Fibroblast of skin of right quadriceps (primary cell): ENCODE measurements at places on chromosomes 6 and 20.

DNA sequence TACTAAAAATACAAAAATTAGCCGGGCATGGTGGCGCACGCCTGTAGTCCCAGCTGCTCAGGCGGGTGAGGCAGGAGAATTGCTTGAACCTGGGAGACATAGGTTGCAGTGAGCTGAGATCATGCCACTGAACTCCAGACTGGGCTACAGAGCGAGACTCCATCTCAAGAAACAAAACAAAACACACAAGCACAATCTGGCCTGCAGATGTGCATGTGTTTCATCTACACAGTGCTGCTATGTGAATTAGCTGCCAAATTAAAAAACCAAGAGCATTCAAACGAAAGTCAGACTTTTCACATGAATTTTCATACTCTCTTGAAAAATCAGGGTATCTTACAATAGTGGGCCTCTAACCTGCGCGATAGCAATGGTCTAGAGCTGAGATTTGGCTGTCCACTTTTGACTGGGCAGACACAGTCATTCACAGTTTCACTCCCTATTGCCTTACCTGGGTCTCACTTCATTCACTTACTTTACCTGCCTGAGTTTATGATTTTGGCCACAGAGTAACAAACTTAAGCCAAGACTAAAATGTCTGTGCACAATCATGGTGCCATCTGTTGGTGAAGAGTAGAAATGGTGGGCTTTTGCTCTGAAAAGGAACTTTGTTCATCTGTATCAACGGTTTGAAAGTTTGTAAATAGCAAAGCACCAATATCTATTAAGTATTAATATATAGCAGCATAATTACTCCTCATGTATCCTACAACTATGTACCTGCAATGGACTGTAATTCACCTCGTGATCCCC is 138.5 kb upstream of the UST start:
- peak; percentile 11 for DNase-seq

- peak; percentile 8 for DNase-seq
These were observed 59.5 kb upstream of the ARMH2 start for GRCh38 chr6:24858177-24858653.

- DNase-seq, result no peak
These were observed 66.9 kb downstream of the STX11 start for GRCh38 chr6:144217264-144217663.

GRCh38 chr6:20608905-20609304 is 74.6 kb downstream of the CDKAL1 start:
- DNase-seq, result no peak

DNA sequence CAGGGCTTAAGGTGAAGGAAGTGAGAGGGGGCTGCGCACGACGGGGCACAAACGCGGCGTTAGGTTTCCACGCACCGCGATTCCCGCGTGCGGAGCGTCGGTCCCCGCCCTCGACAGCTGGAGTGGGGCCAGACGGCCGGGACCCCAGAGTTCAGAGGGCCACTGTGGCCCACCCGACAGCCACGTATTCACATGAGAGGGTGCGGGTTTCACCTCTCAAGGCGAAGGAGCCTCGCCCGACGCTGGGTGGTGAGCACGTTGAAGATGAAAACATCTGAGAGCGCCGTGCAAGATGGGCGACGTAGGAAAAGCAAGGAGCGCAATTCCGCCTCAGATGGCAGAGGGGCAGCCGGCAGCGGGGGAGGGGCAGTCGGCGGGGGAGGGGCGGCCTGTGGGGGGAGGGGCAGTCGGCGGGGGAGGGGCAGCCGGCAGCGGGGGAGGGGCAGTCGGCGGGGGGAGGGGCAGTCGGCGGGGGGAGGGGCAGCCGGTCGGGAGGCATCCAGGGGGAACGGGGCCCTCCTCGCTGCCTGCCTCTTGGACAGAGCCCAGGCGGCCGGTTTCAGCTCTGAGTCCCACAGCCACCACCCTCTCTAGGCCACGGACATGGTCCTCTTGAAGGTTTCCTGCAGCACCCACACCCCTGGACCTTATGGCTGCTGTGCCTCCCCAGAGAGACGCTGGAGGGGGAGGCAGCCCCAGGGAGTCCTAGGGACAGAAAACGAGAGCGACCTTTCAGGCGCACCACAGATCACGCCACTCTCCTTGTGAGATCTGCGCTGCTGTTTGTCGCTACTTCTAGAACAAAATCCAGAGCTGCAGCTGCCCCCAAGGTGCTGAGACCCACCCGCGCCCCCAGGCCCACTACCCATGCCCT is 113.7 kb downstream of the DLL1 start:
- DNase-seq, result no peak

DNA sequence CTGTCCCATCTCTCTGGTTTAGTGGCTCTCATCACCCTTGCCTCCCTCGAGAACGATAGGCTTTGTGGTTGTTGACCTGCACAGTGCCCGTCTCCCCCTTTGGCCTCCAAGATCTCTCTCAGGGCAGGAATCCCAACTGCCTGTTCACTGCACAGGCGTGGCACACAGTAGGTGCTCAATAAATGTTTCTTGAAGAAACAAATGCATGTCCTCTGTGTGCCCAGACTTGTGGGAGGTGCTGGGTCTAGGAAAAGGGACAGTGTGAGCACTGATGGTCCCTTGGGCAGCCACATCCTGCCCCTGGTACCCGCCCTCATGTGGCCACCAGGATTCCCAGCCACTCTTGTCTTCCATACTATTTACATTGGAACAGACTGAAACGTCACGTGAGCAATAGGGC is 2.6 kb upstream of the BPIFB6 start:
- DNase-seq, result no peak

DNA sequence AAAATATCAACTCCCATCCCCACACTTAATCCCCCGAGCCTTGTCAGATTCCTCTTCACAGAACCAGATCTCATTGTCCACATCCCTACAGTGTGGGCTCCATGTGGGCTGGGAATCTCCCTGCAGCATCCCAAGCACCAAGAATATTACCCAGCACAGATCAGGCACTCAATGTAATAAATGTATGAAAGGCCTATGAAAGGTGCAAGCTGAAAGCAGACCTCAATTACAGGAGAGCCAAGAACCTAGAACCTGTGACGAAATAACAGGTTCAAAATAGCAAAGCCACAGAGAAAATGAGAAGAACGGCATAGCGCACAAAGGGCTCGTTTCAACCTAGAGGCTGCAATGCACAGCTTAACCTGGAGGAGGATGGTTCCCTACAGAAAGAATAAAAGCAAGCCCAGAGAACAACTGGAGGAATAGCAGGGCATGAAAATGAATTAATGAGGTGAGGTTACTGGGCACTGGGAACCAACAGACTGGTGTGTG is 3.1 kb downstream of the SLC23A2 start:
- DNase-seq, result no peak

- DNase-seq, result no peak
These were observed 51.8 kb downstream of the SCAND1 start for GRCh38 chr20:35902545-35902941.

DNA sequence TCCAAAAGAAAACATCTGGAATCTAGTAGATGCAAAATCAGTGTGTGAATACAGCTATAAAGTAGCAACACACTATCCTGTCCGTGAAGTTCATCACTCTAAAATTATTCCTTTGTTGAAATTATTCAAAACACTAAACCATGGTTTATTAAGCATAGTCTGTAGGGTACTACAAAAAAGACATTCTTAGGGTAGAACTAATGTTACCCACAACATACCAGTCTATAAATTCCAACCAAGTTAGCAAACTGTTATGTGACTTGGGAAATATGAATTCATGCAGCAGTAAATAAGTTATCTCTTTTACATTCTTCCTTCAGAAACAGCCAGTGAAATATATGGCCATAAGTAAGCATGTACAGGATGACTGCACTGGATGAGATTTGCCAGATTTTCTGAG is 580.3 kb upstream of the ADGRB3 start:
- DNase-seq, result peak; percentile 52

DNA sequence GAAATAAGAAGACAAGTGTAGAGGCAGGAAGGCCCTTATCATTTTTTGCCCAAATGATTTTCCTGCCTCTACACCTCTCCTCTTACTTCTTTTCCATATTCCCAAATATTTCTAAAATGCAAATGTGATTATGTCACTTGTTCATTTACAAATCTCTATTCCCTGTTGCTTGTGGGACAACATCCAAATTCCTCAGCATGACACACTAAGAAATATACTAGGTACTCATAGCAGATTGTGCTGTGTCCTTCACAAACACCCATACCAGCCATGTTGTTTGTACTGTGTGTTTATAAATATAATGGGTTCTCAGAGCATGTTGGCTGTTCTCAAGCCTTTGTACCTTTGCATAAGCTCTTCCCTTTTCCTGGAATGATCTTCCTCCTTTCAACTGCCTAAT is 17.7 kb upstream of the FYN start:
- DNase-seq, result peak; percentile 43

- peak; percentile 99 for DNase-seq
These were observed at the start of gene ATG5 for GRCh38 chr6:106325336-106326178. Gene ATG5 (minus strand): TSS chr6:106325760. CDS start chr6:106316208, 9,552 bp downstream.

GRCh38 chr6:42693725-42694323 is 28.6 kb downstream of the PRPH2 start:
- no peak for DNase-seq

GRCh38 chr6:133837801-133838349 is 51.0 kb upstream of the TCF21 start:
- DNase-seq, result peak; percentile 18

DNA sequence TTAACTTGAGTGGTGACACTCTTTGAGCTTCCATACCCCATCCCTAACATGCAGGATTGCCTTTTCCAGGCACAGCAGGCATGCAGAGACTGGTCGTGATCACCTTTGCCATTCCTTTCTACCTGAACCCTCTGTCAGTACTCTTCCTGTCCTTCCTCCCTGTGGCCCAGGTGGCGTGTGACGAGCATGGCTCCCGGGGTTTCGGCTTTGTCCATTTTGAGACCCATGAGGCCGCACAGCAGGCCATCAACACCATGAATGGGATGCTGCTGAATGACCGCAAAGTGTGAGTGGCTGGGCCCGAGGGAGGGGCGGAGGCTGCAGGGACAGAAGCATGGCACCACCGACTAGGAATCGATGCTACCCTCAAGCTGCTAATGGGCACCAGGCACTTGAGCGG is 6.7 kb downstream of the PABPC1L start:
- DNase-seq, result no peak

GRCh38 chr6:98970469-98970868 is 22.7 kb upstream of the FBXL4 start:
- DNase-seq, result no peak

GRCh38 chr6:96502915-96503314 is 18.7 kb upstream of the UFL1 start:
- no peak for DNase-seq

DNA sequence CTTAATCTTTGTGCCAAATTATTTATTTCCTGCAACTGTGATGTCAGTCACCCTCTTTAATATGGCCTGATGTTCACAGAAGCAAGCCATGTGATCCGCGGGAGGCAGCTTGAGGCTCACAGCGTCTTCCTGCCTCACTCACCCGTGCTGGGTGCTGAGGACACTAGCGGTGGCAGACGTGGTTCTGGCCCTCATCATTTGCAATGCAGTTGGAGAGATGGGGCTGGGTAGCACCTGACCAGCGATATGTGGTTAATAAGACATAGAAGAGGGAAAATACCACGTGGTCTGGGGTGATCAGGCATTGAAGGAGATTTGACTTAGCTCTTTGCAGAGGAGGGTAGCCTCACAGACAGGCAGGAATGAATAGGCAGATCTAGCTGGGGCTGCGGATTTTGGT is 264.7 kb downstream of the TMEM242 start:
- no peak for DNase-seq

DNA sequence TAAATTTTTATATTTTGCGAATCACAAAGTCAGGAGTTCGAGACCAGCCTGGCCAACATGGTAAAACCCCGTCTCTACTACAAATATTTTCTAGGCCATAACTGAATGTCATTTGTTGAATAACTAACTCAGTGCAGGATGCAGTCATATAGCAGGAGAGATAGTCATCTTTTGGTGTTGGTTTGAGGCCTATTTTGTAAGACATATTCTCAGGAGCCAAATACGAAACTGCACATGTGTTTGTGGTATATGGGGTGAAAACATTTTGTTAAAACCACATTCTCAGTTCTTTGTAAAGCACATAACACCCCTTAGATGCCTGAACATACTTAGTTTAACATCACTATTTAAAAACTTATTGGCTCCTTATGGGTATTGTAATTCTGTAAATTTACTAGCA is 4.7 kb upstream of the ENPP5 start:
- DNase-seq, result no peak

GRCh38 chr6:85493389-85493788 is 43.5 kb downstream of the NT5E start:
- no peak for DNase-seq

DNA sequence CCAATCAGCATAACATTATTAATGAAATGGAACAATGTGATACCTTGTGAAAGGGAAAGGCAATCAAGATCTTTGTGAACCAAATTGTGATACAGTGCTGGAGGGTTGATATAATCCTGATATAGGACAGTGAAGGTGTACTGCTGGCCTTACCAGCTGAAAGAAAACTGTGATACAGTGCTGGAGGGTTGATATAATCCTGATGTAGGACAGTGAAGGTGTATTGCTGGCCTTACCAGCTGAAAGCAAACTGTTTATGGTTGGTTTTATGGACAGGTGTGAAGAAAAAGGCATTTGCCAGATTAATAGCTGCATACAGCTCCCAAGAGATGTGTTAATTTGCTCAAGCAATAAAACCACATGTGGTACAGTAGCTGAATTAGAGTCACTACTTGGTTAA is 73.9 kb downstream of the MRAP2 start:
- no peak for DNase-seq

DNA sequence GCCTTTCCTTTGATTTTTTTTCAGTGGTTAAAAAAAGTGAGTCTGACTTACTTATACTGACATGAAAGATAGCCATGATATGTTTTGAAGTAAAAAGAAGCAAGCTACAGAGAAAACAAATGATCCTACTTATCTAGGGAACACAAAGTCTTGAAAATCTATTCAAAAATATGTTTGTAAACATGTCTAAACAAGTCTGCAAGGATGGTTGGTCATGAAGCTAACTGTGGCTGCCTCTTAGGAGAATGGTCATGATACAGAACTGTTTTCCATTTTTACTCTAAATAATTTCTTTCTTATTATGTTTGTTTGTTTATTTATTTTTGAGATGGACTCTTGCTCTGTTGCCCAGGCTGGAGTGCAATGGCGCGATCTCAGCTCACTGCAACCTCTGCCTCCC is 21.5 kb downstream of the FERMT1 start:
- DNase-seq, result no peak

- peak; percentile 78 for DNase-seq
These were observed 131.8 kb downstream of the TIAM2 start for GRCh38 chr6:155126727-155127439.

- DNase-seq, result peak; percentile 15
These were observed 6.4 kb downstream of the SCAND1 start for GRCh38 chr20:35947907-35948306.

GRCh38 chr20:62464425-62464770 is 11.4 kb downstream of the GATA5 start:
- DNase-seq, result no peak

- DNase-seq, result no peak
These were observed 89.3 kb downstream of the ASXL1 start for GRCh38 chr20:32447136-32448027.
